ENCODE measurements at places on chromosomes 2 and 18.

DNA sequence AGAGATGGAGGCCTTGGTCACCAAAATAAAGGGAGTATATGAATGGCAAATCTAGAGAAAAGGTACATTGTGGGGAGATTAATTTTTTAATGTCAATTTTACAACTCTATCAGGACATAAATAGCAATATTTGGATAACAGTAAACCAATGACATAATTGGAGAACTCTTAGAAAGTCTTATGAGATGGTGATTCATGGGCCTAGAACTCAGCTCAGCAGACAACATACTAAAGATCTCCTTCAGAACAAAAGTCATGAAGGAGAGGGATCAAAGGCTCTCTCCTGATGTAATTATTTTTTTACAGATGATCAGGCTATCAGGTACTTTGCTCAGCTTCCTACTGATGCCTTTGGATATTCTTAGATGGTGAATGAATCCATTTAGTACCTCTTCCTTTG, 90.0 kb downstream of the CRACDL start:
- DNase-seq: no peak

- DNase-seq: peak; percentile 55
These were observed 128.7 kb upstream of the L3MBTL4 start for GRCh38 chr18:6543330-6543908.

DNA sequence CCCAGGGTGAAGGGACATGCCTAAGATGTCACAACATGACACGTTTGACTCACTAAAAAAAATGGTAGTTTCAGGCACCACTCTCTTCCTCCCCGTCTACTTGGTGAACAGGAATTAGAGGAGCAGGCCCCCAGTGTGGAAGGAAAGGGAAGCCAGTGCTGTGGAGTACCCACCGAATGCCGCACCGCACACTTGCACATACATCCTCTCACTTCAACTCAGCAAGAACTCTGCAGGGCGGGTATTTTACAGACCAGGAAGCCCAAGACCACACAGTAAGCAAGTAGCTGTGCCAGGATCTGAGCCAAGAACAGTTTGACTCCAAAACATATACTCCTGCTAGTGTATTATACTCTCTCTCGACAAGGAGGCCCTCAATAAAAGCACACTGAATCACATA, 69.8 kb downstream of the BCL2 start:
- DNase-seq: no peak

- peak; percentile 86 for DNase-seq
These were observed 13.4 kb upstream of the HOXD1 start for GRCh38 chr2:176174824-176175708.

DNA sequence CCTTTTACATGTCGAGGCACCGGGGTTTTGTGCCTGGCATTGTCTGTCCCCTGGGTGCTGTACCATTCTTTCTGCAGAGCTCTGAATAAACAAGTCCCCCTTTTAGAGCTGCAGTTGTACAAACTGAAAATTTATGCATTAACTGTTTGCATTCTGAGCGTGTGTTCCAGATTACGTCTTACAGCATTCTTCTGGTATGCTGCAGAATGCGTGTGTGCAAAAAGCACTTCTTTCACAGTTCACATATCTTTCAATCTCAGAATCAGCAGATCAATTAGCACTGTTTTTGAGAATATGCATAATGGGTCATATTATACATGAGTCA, 27.5 kb downstream of the MEIS1 start:
- DNase-seq: no peak

DNA sequence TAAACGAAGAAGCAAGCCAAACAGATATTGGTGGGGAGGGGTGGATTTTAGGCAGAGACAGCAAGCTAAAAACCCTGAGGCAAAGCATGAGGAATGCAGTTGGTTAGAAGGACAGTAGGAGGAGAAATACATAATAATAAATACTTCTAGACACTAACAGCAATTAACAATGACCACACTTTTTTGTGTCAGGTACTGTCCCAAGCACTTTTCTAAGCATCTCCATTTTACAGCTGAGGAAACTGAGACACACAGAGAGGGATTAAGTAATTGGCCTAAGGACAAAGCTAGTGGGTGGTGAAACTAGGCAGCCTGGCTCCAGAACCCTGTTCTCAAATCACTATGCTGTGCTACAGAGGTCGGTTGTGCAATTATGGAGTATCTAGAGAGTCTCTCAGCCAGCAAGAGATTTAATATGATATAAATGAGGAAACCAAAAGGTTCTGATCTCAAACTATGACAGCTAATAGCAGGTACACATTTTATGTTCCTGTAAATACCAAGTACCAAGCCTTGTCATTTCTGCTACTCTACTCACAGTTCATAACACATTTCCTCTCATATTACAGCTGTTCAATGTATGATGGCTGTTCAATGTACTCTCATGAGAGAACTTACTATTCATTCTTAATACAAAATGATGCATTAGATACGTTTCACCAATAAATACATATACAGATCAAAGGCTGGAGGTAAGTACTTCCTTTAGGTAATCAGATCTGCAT, 5.3 kb downstream of the MAP4K3 start:
- no peak for DNase-seq

GRCh38 chr18:12121175-12122042, 27.8 kb downstream of the ANKRD62 start:
- peak; percentile 9 for DNase-seq

- no peak for DNase-seq
These were observed 47.4 kb upstream of the PARD3B start for GRCh38 chr2:204497855-204498254.

GRCh38 chr18:37144921-37145320, 316.0 kb downstream of the KIAA1328 start:
- no peak for DNase-seq

- DNase-seq: no peak
These were observed 53.6 kb upstream of the EML6 start for GRCh38 chr2:54669677-54670484.

GRCh38 chr2:239253264-239253663, 147.6 kb downstream of the HDAC4 start:
- DNase-seq: no peak

- DNase-seq: no peak
These were observed 405.5 kb upstream of the VWC2L start for GRCh38 chr2:214005337-214005736.

- DNase-seq: peak; percentile 69
These were observed 1.4 kb downstream of the CYRIA start for GRCh38 chr2:16664052-16664731.

GRCh38 chr2:8312221-8312620, 369.6 kb upstream of the ID2 start:
- DNase-seq: no peak

DNA sequence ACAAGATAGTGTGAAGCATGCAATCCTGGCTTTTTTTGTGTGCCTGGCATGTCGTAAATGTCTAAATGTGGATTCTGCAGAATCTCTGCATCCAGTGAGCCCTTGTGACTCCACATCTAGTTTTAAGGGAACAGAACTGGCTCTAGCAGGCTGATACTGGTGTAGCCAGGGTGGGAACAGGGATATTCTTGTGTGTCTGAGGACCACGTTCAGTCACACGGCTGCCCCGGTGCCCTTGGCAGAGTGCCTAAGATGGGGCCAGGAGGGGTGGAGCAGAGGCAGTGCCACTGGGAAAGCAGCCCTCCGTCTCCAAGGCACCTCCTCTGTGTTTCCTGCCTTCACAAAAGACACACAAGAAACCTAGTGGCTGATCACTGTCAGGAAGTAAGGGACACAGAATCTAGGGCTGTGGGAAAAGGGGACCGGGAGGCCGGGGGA, 91.5 kb upstream of the PARD3B start:
- DNase-seq: peak; percentile 32

DNA sequence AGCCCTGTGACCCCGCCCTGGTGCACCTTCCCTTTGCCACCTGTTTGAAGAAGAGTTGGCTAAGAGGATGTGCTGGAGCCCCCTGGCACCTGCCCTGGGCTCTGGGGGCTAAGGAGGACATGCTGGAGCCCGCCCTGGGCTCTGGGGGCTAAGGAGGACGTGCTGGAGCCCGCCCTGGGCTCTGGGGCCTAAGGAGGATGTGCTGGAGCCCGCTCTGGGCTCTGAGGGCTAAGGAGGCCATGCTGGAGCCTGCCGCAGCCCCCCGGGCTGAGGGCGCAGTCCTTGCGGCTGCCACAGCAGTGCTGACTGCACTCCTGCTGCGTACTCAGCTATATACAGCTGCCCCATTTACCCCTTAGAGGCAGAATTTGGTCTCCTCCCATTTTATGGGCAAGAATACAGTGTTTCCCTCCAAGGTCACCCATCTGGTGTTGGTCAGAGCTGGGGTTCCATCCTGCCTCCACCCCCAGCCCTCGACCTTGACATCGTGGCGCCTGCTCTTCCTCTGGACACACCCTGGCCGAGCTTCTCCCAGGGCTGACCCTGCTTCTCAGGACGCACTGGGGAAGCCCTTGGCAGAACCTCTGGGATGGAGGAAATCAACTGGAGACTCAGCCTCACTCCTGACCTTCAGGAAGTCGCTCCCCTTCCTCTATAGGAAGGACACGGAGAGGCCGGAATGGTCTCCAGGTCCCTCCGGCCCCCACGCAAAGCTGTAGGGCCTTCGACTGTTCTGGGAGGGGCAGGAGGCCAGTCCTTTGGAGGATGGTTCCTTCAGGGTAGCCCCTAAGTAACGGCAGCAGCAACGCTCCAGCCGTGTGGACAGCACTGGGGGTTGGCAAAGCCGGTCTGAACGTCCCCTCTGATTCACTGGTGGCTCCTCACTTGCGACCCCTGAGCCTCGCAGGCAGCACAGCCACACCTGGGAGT, 65.0 kb upstream of the HPCAL1 start:
- DNase-seq: no peak

- DNase-seq: no peak
These were observed 1267.7 kb upstream of the TMEFF2 start for GRCh38 chr2:193462411-193462810.

- no peak for DNase-seq
These were observed 4.2 kb upstream of the SAP130 start for GRCh38 chr2:128032092-128032491.

GRCh38 chr2:20567926-20568179, 83.0 kb downstream of the HS1BP3 start:
- no peak for DNase-seq

DNA sequence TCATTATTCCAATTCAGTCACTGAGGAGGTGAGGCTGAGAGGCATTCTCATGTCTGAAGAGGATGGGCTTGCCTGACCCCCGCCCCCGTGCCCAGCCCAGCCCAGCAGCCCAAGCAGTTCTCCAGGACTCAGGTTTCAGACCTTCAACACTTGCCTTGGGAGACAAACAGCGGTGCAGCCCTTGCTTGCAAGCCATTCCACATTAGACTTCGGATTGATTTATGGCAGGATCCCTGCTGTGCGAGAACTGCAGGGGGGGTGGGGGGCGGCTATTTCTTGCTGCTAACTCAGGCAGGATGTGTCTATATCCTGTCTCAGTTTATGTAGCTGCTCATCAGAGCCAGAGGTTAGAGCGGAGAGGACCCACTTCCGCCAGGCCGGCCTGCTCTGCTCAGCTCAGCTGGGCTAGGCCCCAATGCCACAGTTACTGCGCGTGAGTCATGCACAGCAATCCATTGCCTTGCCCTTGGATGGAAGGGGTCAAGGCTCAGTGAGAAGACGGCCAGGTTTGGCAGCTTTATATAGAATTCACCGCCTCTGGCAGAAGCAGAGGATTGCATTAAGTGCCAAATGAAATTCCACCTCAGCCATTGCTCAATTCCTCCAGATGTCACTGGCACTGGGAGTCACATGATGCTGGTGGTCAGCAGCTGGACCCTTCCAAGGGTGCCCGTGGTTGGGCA, 1.8 kb downstream of the GYPC start:
- DNase-seq: peak; percentile 64

GRCh38 chr2:214481204-214481603, 70.3 kb downstream of the VWC2L start:
- DNase-seq: no peak

GRCh38 chr18:32315881-32316280, 126.0 kb downstream of the MEP1B start:
- no peak for DNase-seq

DNA sequence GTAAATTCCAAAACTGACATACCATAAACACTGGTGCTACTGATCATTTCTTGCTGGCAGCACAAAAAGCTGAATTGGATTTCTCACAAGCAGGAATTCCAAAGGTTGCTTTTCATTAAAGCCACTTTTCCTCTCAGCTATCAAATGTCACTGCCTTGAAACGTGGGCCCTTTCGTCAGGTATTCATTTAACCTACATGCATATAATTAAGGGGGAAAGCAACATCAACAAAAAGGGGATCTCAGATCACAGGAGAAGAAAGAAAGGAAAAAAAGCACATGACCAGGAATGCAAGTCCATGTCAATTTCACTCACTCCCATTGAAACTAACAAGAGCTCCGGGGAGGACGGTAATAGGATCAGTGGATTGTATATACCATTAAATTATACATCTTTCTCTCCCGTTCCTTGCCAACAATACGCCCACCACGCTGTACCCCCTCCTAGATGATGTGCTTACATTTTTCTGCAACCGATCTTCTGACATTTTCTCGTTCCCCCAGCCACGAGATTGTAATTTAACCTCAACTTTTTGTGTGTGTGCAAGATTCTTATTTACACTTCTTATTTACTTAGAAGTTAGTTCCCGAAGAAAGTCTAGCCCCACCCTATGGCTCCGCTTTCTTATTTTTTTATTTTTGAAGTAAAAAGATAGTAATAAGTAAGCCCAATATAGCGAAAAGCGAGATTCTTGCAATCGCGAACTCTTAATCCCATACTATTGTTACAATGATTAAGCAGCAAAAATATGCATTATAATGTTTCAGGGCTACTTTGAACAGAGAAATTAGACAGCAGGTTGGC, 725 bp downstream of the FIGN start:
- peak; percentile 69 for DNase-seq

GRCh38 chr2:42791606-42792005, 777 bp downstream of the HAAO start:
- no peak for DNase-seq

DNA sequence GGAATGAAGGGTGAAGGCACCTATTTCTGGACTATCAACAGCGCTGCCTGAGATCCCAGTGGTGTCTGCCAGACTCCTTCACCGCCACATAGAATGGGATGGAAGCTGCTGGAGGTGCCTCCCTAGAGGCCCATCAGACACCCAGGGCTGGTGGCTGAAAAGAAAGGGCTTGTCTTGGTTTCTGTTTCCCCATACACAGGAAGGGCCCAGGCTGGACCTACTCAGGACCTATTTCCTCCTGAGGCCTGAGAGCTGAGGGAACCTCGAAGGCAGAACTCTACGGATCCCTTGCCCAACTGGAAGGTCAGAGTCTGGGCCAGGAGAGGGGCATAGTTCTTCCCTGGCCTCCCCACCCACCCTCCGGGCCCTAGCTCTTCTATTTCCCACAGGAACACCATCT, 2.9 kb upstream of the CLEC4F start:
- DNase-seq: no peak

GRCh38 chr18:7066965-7067555, 50.5 kb downstream of the LAMA1 start:
- no peak for DNase-seq

GRCh38 chr2:72950558-72951255, 33.4 kb downstream of the EMX1 start:
- DNase-seq: no peak

DNA sequence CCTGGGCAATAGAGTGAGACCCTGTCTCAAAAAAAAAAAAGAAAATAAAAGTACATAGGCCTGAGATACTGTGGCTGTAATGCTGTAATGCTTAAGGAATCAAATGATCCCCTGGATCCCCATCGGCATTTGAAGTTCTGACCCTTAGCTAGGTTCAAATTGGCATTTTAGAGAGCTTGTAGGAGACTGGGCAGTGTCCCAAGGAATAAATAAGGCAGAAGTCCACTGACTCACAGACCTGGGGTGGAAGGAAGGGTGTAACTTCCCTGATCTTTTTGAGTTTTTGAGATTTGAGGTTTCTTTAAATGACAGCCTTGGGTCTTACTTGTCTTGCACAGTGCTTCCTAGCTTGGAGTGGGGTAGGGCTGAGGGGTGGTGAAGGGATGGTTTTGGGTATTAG, 553.7 kb downstream of the SLC4A3 start:
- DNase-seq: no peak

GRCh38 chr18:31229829-31230228, 67.2 kb upstream of the DSC1 start:
- no peak for DNase-seq

Measured in retina (tissue), 1 donor.